ENCODE measurements at places on chromosomes 12 and 14. TPM values are rescaled to one million over a fixed set of nuclear protein-coding genes. Genes with fewer than 3 reads are reported as not detected.

GUCY2C gene
- polyA plus RNA-seq, result not detected

GPRC5D gene
- 0.17 TPM for polyA plus RNA-seq

CLEC6A gene
- not detected for polyA plus RNA-seq

IRAK3 gene
- 6.4 TPM for polyA plus RNA-seq

TDG gene
- polyA plus RNA-seq, result 21.9 TPM

NELL2 gene
- polyA plus RNA-seq, result 10.8 TPM

INHBE gene
- polyA plus RNA-seq, result not detected

PCNX4 gene
- 60.0 TPM for polyA plus RNA-seq

POTEG gene
- not detected for polyA plus RNA-seq

HOXC4 gene
- polyA plus RNA-seq, result 7.3 TPM

NYNRIN gene
- polyA plus RNA-seq, result 6.1 TPM

ERP29 gene
- polyA plus RNA-seq, result 68.5 TPM

AMN gene
- 3.6 TPM for polyA plus RNA-seq

ITGB7 gene
- polyA plus RNA-seq, result 4.0 TPM

PLXNC1 gene
- 4.3 TPM for polyA plus RNA-seq

RNASE3 gene
- 0.31 TPM for polyA plus RNA-seq

VRTN gene
- polyA plus RNA-seq, result not detected

CCDC184 gene
- 5.7 TPM for polyA plus RNA-seq

GDF3 gene
- polyA plus RNA-seq, result 2.9 TPM

P2RX2 gene
- 1.9 TPM for polyA plus RNA-seq

EML1 gene
- 5.5 TPM for polyA plus RNA-seq

GRCh38 chr12:16475521-16475920, 128.1 kb downstream of the MGST1 start:
- no peak for DNase-seq

GRCh38 chr12:113197518-113198077, 12.1 kb downstream of the RITA1 start:
- DNase-seq, result no peak

DNA sequence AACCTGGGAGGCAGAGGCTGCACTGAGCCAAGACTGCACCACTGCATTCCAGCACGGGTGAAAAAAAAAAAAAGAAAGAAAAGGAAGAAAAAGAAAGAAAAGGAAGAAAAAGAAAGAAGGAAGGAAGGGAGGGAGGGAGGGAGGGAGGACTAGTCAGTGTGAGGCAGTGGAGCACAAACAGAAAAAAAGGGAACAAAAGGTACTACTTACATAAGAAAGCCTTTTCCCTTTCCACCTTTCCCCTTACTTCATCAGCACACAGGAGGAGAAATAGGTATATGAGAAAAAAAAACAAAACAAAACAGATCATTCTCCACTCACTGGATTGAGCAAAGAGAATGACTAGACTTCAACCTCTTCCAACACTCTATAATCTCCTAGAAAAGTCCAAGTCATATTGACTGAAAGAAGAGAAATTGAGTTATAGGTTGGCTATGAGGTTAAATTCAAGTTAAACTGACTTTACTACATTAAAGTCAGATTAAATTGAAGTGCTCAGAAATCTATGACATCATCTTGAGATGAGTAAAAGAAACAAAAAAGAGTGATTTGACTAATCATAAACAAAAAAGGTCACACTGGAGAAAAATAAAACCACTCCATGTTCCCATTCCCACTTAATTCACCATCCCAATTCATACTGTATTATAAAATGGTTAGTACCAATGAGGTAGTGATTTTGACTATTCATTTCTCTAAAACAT, 43.6 kb downstream of the NOVA1 start:
- DNase-seq, result no peak

- no peak for DNase-seq
Measured at GRCh38 chr14:75934998-75935628, 46.7 kb downstream of the TGFB3 start.

- peak; percentile 3 for DNase-seq
Measured at GRCh38 chr14:89085737-89086382, 261.4 kb downstream of the TTC8 start.

DNA sequence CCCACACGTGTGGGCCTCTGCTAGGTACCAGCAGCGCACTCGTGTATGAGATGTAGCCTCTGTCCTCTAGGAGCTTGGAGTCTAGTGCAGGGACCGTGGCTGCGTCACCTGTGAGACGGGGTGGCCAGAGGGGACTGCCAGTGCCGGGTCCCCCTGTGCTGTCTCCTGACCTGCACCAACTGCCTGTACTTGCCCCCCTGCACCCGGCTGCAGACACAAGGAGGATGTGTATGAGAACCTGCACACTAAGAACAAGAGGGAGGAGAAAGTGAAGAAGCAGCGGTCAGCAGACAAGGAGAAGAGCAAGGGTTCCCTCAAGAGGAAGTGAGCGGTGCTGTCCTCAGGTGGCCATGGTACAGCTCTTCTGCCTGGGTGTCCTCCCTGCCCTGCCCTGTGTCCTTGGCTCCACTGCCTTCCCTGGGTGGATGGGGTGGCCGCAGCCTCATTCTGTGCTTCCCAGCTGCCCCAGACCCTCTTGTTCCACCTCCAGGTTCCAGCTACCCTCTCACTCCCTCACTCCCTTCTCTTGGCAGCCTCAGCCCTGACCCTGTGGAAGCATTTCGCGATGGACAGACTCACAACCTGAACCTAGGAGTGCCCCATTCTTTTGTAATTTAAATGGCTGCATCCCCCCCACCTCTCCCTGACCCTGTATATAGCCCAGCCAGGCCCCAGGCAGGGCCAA, 9.6 kb downstream of the PTPN6 start:
- peak; percentile 60 for DNase-seq

DNA sequence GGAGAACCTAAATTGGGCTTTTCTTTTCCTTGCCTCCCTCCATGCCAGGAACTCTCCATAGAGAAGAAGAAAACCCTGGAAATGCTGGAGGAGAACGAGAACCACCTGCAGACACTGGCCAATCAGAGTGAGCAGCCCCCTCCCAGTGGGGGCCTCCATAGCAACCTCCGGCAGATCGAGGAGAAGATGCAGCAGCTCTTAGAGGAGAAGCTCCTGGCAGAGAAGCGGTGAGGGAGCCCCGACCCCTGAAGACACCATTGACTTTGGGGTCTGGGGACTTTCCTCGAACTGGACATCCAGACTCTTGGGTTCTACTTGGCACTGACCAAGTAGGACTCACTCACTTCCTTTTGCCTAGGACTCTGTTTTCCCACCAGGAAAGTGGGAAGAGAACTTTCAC, 41.4 kb downstream of the PLEKHD1 start:
- no peak for DNase-seq

DNA sequence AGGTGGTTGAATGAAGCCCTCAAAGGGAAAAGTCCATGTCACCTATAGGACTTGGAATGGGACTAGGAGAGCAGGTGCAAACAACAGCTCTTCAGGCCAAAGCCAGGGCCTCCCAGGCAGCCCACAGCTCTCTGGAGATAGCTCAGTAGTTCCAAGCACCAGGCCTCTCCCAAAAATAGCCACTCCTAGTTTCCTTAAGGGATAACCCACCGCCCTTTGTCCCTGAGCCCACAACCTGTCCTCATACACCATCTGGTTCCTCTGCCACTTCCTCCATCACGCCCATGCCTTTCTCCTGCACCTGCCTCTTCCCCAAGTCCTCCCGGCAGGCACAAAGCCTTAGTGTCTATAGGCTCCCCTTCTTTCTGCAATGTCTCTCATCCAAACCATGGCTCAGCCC, 2.1 kb downstream of the RAB15 start:
- no peak for DNase-seq

- no peak for DNase-seq
Measured at GRCh38 chr14:98966475-98967162, 305.4 kb downstream of the BCL11B start.

- no peak for DNase-seq
Measured at GRCh38 chr12:132942611-132943010, 13.5 kb downstream of the ZNF605 start.

DNA sequence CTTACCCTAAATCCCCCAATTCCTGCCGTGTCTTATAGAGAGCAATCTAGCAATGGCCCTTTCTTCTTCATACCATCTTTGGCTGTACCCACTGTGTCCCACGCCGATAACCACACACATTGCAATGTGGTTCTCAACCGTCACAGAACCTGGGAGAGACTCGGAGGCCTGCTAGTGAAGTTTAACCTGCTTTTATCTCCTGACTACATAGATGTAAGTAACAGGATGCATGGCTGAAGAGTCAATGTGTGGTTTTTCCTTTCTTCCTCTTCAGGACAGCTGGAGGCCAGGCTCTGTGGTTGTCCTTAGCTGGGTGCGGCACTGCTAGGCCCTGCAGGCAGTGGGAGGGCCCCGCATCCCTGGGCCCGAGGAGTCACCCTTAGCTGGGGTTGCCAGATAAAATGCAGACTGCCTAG, 51.3 kb downstream of the ZNF664 start:
- DNase-seq, result no peak

DNA sequence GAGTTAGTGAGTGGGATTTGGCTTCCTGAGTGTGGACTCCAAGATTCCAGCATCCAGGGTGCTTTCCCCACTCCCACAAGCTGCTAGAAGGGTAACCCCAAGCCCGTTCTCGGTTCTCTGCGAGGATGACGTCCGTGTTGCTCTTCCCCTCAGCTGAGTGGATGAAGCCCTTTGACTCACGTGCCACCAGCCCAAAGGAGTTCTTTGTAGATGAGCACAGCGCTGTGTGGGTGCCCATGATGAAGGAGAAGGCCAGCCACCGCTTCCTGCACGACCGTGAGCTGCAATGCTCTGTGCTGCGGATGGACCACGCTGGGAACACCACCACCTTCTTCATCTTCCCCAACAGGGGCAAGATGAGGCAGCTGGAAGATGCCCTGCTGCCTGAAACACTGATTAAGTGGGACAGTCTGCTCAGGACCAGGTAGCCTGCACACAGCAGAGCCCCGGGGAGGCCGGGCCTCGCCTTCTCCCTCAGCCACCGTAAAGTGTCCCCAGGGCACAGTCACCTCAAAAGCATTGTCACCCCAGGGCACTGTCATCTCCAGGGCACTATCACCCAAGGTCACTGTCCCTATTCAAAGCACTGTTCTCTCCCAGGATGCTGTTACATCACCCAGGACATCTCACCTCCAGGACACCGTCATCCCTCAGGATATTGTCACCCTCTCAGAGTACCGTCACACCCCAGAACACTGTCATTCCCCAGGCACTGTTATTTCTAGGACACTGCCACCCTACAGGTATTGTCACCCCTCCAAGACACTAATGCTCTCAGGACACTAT, 31.3 kb downstream of the SERPINA3 start:
- DNase-seq, result peak; percentile 39

DNA sequence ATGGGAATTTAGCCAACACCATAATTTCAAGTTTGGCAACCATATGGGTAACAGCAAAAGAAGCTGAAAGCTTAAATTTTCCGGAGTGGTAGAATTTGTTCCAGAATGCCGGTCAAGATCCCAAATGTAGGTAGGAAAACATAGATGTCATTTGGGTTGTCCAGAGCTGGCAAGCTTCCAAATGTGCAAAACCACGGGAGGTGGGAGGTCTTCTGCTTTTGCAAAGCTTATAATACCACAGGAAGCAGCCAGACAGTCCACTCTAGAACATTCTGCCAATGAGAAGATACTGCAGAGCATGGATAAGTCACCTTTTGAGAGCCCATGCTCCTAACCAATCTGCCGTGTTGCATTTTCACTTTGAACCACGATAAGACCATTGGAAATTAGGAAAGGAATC, 26.4 kb upstream of the BATF start:
- DNase-seq, result no peak

- DNase-seq, result no peak
Measured at GRCh38 chr14:76696361-76696760, 64.9 kb upstream of the VASH1 start.

DNA sequence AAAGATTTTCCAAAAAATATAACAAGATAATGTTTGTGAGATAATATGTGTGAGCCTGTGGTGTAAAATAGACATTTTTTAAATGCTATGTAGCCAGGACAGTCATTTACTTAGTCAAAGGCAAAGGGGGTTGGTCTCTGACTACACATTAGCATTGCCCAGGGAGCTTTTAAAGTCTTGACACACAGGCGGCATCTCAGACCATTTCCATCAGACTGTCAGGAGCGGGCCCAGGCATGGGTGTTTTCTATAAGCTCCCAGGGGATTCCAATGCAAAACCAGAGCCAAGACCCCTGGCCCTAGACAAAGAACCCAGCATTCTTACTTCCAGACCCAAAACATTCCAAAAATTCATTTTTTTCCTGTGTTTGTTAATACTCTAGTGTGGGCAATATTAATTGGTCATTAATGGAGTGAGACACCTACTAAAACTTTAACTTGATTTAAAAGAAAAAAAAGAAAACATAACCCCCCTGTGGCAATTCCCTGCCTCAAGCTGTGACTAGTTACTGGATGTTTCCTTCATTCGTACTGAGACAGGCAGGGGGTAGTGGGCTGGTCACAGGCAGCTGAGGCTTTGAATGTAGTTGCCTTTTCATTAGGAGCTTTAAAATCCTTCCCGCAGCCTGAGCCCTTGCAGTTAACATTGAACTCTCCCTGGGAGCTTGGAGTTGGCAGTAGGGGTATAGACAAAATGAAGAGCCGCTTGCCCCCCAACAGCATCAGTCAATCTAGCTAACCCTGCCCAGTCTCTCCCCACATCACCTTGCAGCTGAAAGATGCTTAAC, 103.7 kb downstream of the CMKLR1 start:
- DNase-seq, result no peak

DNA sequence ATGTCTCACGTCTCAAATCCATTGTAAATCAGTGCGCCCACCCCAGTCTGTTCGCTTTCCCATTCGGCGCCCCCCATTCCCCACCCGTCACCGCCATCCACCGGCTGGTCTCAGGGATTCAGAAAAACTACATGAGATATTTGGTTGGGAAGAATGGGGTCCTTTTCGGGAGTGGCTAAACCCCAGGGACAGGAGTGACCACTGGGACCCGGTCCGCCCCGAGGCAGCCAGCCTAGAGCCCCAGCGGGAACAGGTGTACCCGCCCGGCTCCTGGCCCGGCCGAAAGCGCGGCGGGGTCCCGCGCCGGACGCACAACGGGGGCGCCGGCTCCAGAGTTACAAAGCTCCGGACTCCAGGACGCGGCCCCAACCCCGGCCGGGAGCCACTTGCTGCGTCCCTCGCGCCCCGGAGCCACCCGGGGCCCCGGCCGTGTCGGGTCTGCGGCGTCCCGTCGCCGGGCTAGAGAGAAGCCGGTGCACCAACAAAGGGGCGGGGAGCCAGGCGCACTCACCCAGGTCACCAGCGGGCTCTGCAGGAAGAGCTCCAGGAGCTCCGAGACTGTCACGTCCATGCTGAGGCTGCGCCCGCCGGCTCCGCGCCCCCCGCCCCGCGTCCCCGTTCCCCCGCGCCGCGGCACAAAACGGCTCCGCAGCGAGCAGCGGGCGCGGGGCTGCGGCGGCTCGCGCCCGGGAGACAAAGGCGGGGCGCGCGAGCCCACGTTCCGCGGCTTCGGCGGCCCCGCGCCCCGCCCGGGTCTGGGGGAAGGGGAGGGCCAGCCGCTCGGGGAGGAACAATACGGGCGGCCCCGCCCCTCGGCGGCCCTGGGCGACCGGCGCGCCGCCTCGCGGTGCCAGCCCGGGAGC, at the start of gene CCDC88C:
TSS of gene CCDC88C (minus strand) at position 701 of the 863 bp plus-strand sequence. CDS start at position 571, 130 bp downstream.
- peak; percentile 71 for DNase-seq

- no peak for DNase-seq
Measured at GRCh38 chr12:44002607-44003006, 166.7 kb downstream of the TMEM117 start.
